Sigmoid colon (tissue), 7 donors: ENCODE measurements at places on chromosomes 2 and 18. TPM values are rescaled to one million over a fixed set of nuclear protein-coding genes. Genes with fewer than 3 reads are reported as not detected.
A peak's percentile ranks its signal among the peaks of the same experiment; 100 is the strongest.

DNA sequence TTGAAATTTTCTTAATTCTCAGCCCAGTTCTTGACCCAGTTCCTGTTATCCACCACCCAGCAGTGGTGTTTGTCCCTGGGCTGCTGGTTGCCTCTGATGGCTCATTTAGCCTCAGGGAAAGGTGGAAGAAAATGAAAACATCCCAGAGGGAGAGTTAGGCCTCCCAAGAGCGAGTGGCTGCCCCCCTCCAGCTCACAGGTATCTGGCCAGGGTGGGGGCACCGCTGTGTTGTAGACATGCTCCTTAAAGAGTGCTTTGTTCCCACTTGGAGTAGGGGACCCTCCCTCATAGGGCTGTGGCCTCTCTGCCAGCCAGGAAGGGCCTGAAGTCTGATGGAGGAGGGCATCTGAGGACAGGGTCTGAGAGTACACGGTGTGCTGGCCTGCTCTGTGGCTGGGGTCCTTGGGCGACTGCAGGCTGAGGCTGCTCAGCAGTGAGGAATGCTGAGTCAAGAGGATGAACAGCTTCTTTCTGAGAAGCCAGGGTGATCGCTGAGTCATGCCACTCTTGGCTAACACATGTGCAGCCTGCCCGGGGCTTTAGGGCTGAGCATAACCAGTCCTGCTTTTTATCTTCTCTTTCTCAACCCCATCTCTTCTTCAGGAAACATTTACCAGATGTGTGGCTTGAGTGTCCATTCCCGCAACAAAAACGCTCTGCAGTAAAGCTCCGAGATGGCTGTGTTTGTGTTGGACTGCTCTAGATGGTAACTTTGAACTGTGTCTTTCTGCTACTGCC lies 72.3 kb downstream of the IL1R2 start:
- H3K4me3 ChIP-seq = no peak overlapping the region
- peak; percentile 98 for DNase-seq
- H3K27ac ChIP-seq = peak overlapping the region; percentile 92

DNA sequence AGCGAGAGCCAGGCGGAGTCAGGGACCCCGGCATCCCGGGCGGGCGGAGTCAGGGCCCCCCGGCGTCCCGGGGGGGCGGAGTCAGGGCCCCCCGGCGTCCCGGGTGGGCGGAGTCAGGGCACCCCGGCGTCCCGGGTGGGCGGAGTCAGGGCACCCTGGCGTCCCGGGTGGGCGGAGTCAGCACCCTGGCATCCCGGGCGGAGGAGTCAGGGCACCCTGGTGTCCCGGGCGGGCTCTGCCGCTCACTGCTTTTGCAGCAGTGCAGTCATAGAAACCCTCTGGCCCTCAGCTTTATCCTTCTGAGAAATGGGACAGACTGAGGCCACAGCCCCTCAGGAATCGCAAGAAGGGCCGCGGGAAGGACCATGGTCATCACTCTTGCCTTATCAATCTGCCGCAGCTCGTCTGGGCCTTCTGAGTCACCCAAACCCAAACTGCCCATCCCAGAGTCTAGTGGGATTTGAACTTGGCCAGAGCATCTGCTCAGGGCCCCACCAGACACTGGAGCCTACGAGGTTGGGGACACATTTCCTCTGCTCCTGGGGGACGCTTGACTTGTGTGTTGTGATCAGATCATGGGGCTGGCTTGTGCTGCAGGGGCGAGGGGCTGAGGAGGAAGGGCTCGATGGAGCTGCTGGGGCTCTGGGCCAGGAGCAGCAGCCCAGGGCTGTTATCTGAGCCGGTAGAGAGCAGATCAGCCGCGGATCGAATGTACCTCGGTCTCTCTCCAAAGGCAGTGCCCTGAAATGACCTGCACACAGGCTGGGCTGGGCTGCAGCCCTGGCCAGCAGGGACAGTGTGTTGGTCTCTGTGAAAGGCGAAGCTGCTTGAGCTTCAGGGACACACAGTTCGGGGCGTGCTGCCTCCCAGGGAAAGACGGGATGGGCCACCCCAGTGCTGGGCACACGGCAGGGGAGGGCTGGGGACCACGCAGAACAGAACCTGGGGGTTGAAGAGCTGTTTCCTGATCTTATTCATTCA lies 290.1 kb upstream of the HDAC4 start:
- H3K27ac ChIP-seq = no peak overlapping the region
- no peaks in the 10 kb centered on the region for H3K36me3 ChIP-seq
- no peak overlapping the region for H3K4me3 ChIP-seq
- H3K4me1 ChIP-seq = no peaks in the 10 kb centered on the region
- no peak for DNase-seq
- peaks cover 7% of the 10 kb centered on the region for H3K27me3 ChIP-seq

GRCh38 chr2:49598231-49598630 lies 443.9 kb upstream of the FSHR start:
- no peaks in the 10 kb centered on the region for H3K27me3 ChIP-seq
- no peak overlapping the region for H3K27ac ChIP-seq
- no peaks in the 10 kb centered on the region for H3K36me3 ChIP-seq
- no peak overlapping the region for H3K4me3 ChIP-seq
- no peak for DNase-seq

RAX gene
- total RNA-seq = not detected
